ENCODE measurements at places on chromosomes 3 and 15.

DNA sequence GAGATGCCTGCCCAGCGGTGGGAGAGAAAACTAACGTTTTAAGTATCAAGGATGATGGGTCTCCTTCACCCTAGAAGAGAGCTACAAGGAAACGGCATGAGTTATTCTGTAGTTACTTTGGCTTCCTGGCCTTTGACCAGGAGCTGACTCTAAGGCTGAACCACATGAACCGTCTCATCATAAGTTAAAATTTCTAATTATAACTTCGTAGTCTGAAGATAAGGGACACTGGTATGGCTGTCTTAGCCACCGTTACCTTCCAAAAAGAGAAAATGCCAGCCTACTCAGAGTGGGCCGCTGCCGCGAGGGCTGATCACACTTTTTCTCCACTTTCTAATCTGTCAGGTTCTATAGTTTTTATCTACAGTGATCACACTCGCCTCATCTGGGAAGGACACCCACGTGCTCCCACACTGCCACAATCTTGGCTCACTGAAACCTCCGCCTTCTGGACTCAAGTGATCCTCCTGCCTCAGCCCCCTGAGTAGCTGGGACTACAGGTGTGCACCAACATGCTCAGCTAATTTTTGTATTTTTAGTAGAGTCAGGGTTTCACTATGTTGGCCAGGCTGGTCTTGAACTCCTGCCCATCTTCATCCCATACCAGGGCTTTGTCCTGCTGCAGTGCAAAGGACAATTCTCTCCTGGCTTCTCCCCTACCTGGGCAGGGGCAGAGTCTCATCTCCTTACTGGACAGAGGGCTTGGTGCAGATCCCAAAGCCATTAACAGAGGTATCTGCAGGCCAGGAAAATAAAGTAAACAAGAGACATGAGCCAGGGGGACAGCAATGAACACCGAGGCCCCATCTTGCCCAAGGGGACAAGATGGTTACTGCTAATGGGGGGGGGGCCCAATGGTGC lies 73.4 kb downstream of the RFTN1 start:
- no peak overlapping the region for H3K4me3 ChIP-seq
- DNase-seq = no peak
- H3K36me3 ChIP-seq = no peaks in the 10 kb centered on the region
- no peaks in the 10 kb centered on the region for H3K27me3 ChIP-seq

DNA sequence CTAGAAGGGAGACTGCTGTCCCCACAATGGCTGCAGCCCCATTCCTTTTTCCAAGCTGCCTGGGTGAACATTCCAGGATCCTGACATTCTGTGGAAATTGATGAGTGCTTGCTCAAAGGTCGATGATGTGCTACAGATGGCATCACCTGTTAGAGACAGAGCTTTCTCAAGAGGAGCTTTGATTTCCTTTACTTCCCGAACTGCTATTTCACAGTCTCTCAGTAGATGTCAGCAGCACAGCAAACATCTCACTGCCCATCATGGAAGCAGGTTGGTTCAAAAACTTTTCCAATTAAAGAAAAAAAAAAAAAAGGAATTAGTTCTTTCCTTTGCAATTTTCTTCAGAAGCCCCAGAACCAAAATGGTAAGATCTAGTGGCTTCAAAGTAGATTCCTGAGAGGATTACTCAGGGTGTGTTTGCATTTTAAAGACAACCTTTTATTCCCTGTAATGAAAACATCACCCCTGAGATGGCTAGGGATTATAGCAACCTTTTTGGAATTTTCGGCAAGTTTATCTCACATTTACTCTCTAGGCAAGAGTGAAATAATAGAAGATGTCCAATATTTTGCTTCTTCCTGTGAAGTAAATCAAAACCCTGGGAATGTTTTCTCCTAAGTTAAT lies 44.8 kb downstream of the POLR2M start:
- no peak overlapping the region for H3K27ac ChIP-seq
- peak; percentile 40 for DNase-seq
- H3K36me3 ChIP-seq = no peaks in the 10 kb centered on the region
- no peaks in the 10 kb centered on the region for H3K27me3 ChIP-seq

GRCh38 chr3:73148206-73148605 lies 86.7 kb downstream of the EBLN2 start:
- H3K4me3 ChIP-seq = no peak overlapping the region
- no peak overlapping the region for H3K27ac ChIP-seq
- no peak for DNase-seq
- H3K4me1 ChIP-seq = no peaks in the 10 kb centered on the region

- no peaks in the 10 kb centered on the region for H3K27me3 ChIP-seq
- no peaks in the 10 kb centered on the region for H3K36me3 ChIP-seq
- no peak overlapping the region for H3K27ac ChIP-seq
- peak; percentile 76 for DNase-seq
Measured at GRCh38 chr3:120114981-120115380, 20.7 kb upstream of the GSK3B start.

- H3K4me3 ChIP-seq = no peak overlapping the region
- peaks cover 7% of the 10 kb centered on the region for H3K4me1 ChIP-seq
- H3K27me3 ChIP-seq = no peaks in the 10 kb centered on the region
Measured at GRCh38 chr3:14175383-14176037, 2.9 kb downstream of the XPC start.

- H3K27me3 ChIP-seq = no peaks in the 10 kb centered on the region
- no peak overlapping the region for H3K27ac ChIP-seq
- DNase-seq = no peak
- H3K4me1 ChIP-seq = no peaks in the 10 kb centered on the region
Measured at GRCh38 chr3:116425126-116425525, 20.2 kb downstream of the LSAMP start.

DNA sequence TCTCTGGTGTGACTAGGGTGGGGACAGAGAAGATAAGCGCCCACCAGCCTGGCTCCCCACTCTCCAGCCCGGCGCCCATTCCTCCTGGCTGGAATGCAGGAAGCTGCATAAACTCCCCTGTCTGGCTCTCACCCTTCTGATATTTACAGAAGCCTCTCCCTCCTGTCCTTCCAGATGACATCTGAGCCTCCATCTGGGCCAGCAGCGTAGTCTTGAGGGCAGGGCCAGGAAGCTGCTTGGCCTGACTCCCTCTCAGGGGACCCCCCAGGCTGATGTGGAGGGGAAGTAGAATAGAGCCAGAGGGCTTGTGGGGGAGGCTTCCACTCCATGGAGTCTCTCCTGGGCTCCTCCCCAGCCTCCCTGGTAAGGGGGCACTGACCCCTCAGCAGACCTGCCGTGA lies 49.9 kb downstream of the LINGO1 start:
- no peak overlapping the region for H3K4me3 ChIP-seq
- no peak overlapping the region for H3K27ac ChIP-seq
- peaks cover 70% of the 10 kb centered on the region for H3K27me3 ChIP-seq
- H3K4me1 ChIP-seq = no peaks in the 10 kb centered on the region

All from IMR-90 (cell line).